ENCODE measurements at places on chromosomes 4 and X.

DNA sequence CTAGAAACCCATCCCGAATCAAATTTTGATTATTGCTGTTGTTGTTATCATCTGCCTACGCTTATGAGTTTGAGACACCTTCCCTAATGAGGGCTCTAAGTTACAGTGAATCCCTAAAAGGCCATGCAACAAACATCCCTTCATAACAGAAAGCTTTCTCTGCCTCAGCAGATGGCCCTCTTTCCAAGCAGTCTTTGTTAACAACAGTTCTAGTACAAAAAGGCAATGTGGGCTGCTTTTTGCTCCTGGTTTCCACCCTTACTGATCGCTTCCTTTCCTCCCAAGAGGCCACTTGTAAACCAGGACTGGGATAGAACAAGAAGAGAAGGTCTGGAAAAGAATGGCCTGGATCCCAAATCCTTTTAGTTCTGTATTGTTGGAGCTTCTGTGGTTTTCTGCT, 24.2 kb downstream of the GPC4 start:
- no peak for DNase-seq

DNA sequence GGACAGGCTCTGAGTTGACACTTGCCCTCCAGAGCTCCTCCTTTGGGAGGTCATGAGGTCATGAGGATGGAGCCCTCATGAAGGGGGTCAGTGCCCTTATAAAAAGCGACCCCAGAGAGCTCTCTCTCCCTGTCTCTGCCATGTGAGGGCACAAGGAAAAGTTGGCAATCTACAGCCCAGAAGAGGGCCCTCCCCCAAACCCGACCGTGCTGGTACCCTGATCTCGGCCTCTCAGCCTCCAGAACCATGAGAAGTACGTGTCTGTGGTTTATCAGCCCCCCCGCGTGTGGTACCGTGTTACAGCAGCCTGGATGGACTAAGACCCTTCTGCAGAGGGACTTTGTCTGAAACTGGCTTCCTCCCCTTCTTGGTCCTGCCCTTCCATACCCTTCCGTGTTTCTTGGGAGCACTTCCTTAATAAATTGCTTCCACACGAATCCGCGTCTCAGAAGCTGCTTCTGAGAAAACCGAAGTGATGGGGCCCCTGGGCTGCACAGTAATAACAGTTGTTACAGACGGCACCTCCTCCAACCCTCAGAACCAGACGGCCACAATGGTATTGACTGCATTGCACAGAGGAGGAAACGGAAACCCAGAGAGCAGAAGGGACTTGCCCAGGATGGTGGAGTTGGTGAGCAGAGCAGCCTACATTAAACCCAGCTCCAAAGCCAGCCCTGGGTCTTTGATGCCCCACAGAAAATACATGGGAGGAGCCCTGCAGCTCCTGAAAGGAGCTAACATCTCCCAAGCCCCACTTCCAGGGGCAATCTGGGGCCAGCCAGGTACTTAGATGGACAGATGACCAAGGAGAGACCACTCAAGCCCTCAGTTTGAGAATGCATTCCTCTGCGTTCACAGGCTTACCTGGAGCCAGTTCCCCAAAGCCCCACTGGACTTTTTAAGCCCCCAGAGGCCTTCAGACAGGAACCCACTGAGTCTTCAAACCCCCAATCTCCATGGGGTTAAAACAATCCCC, 242.7 kb downstream of the BCOR start:
- no peak for DNase-seq

DNA sequence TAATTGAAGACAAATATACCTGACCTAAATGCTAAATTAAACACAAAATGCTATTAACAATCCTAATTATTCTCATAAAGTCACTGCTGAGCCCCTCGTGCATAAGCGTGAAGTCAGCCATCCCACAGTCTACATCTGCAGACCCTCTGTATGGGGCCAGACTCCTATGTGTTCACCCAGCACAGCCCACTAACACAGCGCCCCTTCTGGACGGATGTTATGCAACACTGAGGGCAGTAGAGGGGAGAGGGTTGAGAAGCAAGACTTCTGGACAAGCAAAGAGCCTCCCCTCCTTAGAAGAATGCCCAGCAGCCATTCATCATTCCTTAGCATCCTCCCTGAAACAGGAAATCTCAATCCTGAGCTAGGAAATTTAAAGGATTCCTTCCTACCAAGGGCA, 7.9 kb downstream of the TRPC3 start:
- DNase-seq: no peak

- no peak for DNase-seq
Measured at GRCh38 chrX:149032449-149032848, 472.7 kb downstream of the IDS start.

- peak; percentile 2 for DNase-seq
Measured at GRCh38 chrX:57821703-57822387, 88.4 kb downstream of the ZXDA start.

DNA sequence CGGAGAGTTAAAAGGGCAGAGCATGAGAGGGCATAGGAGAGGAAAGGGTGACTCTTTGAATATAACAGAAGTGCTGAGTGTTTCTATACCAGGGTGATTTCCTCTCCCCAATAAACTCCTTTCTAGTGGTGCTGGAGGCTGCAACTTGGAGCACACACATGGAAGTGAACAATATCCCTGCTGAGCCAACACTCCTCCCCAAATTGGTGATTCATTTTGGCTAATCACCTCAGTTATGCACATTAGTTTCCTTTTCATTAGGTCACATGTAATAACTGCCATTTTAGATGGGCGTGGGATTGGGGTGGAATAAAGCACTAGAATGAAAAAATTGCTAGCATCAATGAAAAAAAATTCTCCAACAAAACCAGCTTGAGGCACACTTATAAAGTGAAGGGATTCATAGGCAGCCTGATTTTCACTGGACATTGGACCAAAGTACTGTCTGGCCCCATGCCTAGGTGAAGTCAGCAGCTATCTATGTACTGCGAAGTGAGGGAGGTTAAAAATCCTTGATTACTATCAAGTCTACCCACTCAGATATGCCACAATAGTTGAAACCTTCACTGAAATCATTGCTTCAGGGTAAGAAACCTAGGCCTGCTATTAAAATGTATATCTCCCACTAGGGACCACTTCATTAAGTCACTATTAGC, 174.0 kb downstream of the GLUD2 start:
- no peak for DNase-seq

Measured in posterior cingulate gyrus (tissue), 11 donors.